ENCODE measurements at places on chromosomes 6 and 20.

DNA sequence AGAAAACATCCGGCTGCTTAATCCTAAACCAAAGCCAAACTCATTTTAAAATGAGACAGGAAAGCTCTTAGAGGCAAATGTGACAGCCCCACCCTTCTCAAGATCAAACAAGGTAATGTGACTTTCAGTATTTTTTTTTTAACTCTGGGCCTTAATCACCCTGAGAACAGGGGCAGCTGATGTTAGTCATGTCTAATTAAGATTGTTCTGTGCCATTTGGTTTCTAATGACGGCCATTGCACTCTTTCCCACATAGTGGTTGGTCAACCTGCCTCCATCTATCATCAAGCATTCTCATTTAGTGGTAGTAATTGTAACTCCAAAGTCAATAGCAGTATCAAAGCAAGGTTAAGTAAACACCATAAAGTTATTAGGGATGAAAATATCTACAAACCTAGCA is 191.6 kb upstream of the EXOC2 start:
- no peak for DNase-seq

- DNase-seq: no peak
These were observed 15.1 kb upstream of the NXT1 start for GRCh38 chr20:23335521-23335920.

DNA sequence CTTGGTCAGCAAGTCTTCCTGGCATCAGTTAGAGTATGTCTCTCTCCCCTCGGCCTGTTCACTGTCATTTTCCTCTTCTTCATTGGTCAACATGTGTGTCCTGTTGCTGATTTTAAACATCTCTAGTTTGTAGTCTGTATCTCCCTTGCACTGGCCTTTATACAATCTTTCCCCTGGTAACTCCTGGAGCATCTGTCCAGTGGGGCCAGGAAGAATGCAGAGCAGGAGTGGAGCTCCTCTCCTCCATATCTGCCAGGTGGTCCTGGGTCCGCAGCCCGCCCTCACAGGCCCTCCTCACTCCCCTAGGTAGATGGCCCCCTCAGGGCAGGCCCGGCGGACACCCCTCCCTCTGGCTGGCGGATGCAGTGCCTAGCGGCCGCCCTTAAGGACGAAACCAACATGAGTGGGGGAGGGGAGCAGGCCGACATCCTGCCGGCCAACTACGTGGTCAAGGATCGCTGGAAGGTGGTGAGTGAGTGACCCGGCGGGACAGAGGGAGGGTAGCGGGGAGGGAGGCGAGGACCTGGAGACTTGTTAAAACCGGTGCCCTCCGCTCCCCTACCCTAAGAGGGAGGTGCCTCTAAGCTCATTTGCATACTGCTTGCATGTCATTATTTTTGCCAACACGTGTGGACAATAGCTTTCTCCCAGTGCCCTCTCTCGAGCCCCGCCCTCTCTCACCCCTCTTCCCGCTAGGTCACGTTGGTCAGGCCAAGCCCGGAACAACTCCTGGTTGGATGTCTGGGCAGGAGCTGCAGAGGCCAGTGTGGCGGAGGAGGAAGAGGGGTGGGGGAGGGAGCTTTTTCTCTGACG is 3.2 kb downstream of the TTBK1 start:
- peak; percentile 50 for DNase-seq

- DNase-seq: no peak
These were observed 93.3 kb upstream of the GCM1 start for GRCh38 chr6:53241938-53242337.

DNA sequence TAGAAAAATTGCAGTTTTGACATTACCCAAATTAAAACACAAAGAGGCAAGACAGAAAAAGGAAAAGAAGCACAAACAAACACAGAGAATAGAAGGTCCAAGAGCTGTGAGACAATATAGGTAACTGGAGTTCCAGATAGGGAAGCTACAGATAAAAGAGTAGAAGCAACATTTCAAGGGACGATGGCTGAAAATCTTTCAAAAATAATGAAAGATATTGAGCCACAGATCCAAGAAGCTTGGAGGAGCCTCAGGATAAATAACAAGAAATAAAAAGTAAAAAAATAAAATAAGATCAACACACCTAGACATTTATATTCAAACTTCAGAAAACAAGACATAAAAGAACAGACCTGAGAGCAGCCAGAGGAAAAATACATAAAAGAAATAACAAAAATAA is 164.9 kb downstream of the FNDC1 start:
- DNase-seq: no peak

- no peak for DNase-seq
These were observed 36.2 kb upstream of the OLIG3 start for GRCh38 chr6:137530404-137530803.

DNA sequence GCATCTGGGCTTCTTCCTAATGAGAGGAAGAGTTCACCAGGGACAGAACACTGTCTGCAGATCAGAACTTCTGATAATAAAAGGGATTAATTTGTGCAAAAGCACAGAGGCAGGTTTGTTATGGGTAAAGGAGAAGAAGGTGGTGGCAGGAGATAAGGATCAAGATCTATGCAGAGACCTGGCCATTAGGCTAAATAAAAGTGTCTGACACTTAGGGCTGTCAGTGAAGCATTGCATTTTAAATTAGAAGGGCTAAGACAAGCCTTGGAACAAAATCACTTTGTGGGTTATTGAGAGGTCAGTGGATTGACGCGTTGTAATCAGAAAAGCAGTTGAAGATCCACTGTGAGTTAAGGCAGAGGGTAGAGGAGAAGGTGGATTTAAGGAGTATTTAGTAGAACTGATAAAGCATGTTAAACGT is 76.8 kb downstream of the MAP3K4 start:
- no peak for DNase-seq

DNA sequence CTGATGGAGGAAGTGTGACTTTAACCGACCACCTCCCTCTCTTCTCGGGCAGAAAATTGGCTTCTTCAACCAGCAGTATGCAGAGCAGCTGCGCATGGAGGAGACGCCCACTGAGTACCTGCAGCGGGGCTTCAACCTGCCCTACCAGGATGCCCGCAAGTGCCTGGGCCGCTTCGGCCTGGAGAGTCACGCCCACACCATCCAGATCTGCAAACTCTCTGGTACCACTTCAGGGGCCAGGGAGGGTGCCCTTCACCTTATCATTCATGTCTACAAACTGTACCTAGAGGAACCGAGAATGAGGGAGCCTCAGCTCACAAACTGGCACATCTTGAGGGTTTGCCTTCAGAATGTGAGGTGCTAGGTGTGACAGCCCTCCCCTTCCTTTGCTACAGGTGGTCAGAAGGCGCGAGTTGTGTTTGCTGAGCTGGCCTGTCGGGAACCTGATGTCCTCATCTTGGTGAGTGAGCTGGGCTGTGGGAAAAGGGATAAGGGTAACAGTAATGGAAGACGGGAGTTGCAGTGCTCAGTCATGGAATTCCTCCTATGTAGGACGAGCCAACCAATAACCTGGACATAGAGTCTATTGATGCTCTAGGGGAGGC is 18.6 kb downstream of the ABCF1 start:
- DNase-seq: no peak

Measured in erythroblast (primary cell).